RCC 7860 (cell line): ENCODE measurements at places on chromosomes 1 and 21.

GRCh38 chr1:167541003-167541402 is 12.6 kb downstream of the CREG1 start:
- no peak for DNase-seq

GRCh38 chr1:154796303-154796892 is 73.7 kb downstream of the KCNN3 start:
- no peak for DNase-seq

- DNase-seq: no peak
Measured at GRCh38 chr1:30024411-30025195, 698.8 kb downstream of the MATN1 start.

DNA sequence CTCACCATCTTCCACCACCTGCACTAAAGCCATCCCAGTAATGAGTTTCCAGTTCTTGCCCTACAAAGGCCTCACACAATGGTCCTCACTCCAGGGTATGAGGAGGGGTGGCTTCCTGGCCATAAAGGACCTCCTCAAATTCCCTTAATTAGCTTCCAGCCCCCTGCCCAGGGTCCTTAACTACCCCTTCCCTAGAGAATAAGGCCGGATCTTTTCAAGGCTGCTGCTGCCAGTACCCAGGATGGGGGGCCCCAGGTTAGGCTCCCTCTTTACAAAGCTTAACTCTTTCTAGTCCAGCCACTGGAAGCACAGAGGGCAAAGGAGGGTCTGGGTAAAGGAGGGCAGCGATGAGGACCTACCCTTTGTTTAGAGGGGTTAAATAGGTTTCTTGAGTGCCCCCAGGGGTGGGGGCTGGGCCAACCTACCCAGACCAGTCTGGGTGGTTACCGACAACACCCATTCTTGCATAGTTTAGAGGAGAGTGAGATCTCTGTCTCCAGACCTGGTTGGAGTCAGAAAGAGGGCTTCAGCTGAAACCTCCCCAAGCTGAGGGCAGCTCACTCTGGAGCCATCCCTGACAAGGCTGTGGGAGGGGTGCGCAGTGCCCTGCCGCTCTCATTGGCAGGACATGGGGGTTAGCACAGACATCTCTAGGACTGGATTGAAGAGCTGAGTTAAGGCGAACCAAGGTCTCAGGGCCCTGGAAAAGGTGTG is 7.1 kb downstream of the BLACAT1 start:
- no peak for DNase-seq

- no peak for DNase-seq
Measured at GRCh38 chr1:52665006-52665941, 32.3 kb downstream of the SHISAL2A start.

GRCh38 chr1:67142931-67143330 is 8.2 kb upstream of the C1orf141 start:
- DNase-seq: no peak

DNA sequence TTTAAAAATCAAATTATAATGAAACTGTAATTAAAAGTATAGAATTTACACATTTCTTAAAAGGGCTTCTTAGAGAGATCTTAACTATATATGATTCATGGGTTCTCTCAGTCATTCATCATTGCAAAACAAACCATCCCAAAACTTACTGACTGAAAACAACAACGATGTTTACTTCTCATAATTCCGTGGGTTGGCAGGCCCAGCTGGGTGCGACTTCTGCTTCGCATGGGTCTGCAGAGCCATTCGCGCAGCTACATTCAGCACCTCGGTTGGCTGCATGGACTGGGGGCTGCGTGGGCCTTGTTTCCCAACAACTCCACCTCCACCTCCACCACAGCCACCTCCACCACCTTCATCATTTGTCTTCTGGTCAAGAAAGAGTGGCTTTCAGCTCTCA is 4.0 kb downstream of the SLAMF8 start:
- DNase-seq: no peak

- no peak for DNase-seq
Measured at GRCh38 chr1:160109686-160110085, 5.9 kb upstream of the ATP1A2 start.

DNA sequence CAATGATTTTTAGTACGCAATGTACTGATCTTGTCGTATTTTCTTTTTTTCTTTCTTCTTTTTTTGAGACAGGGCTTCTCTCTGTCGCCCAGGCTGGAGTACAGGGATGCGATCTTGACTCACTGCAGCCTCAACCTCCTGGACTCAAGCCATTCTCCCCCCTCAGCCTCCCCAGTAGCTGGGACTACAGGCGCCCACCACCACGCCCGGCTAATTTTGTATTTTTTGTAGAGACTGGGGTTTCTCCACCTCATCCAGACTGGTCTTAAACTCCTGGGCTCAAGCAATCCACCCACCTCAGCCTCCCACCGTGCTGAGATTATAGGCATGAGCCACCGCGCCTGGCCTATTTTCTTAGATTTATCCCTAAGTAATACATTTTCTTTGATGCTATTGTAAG is 43.9 kb upstream of the COL6A2 start:
- DNase-seq: no peak

DNA sequence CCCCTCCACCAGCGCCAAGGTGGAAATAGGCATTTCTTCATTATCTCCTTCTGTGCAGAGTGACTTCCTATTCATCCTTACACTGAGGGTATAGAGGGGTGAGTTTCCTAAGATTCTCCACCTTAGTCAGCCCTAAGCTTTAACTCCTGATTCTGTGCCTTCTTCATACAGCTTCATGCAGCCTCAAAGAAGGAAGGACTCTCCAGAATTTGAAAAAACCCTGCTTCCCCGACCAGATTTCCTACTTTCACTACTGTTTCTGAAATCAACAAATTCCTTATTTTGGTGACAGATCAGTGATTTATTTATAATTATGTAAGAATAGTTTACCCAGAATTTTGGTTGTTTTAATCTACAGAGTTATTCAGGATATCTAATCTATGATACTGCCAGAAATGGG is 28.6 kb downstream of the GFI1 start:
- no peak for DNase-seq

DNA sequence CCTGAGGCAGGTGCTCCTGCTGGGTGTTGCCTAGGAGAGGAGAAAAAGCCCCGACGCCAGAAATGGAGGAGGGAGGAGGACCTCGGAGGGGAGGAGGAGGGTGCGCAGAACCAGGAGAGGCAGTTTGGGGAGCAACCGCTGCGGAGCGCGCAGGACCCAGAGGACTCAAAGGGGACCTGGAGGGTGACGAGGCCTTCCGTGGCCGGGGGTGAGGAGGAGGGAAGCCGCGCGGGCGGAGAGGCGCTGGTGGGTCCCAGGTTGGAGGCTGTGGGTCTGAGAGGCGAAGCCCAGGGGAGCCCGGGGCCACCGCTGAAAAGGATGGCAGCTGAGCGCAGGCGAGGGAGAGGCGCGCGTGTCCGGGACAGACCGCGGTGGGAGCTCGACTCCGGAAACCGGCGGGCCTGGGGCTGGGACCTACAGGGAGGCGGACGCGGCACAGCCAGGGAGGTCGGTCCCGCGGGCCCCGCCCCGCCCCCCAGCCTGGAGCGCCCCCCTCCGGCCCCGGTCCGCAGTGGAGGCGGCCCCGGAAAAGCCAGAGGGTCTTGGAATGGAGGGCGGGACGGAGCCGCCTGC is 15.1 kb downstream of the RNF223 start:
- DNase-seq: peak; percentile 9

DNA sequence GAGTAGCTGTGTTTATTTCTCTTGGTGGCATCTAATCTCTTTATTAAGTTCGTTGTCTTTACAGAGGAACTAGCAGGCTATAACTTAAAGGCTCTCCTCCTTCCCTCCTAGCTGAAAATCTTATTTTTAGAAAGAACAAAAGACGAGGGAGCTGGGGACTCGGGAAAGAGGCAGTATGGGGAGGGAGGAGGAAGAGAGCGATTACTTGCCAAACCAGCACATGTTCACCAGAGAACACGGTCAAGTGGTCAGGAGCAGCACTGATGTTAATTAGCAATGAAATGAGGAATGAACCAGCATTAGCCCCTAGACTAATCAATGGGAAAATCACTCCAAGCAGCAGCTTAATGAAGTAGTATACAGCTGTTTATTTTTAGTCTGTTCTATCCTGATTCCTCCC is 171.3 kb upstream of the ESRRG start:
- DNase-seq: no peak

DNA sequence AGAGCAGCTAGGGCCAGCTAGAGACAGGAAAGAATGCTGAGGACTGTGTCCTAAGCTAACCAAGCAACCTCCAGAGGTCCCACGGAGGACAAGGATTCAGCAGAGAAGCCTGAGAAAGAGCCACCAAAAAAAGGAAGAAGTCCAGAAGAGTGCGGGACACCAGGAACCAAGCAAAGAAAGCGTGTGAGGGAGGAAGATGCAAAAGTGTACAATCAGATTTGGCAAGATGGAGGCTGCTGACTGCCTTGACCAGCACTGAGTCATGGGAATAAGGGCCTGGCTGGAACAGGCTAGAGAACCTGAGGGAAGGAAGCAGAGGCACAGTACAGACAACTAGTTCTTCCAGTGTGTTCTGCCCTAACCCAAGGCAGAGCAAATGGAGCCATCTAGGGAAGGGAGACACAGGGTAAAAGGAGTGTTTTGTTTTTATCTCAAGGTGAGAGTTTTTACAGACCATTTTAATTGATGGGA is 18.5 kb downstream of the TP53BP2 start:
- DNase-seq: no peak

- no peak for DNase-seq
Measured at GRCh38 chr1:171484760-171485374, 463 bp upstream of the PRRC2C start.

GRCh38 chr1:183173828-183174227 is 12.2 kb upstream of the LAMC2 start:
- no peak for DNase-seq

DNA sequence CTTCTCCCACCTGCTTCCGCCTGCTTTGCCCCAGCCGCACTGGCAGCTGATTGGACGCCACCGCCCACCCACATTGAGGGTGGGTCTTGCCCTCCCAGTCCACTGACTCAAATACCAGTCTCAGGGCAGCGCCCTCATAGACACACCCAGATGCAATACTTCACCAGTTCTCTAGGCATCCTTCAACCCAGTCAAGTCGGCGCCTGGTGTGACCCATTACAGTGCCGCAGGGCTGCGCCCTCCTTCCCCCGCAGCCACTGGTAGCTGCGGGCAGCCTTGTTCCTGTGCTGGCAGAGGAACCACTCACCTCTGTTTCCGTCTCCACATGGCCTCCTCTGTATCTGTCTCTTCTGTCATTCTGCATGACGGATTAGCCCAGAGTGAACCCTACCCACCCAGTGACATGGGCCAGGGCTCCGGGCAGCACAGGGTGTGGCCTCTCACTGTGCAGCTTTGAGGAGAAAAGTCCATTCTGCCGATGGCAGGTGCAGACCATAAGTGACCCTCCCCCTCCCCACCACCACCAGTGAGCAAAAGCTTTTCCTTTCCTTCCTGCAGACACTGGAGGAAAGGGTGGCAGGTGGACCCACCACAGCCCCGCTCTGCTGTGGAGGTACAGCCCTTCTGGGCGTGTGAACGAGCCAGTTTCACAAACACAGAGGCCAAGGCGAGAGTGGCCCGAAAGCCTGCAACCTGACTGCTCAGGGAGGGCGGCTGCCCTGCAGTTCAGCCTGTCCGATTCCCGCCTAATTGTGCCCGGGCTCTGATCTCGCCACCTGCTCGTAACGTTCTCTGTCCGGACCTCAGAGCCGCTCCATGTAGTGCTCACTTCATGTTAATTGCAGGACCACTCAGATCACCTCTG is 57.1 kb downstream of the FAAP20 start:
- no peak for DNase-seq

DNA sequence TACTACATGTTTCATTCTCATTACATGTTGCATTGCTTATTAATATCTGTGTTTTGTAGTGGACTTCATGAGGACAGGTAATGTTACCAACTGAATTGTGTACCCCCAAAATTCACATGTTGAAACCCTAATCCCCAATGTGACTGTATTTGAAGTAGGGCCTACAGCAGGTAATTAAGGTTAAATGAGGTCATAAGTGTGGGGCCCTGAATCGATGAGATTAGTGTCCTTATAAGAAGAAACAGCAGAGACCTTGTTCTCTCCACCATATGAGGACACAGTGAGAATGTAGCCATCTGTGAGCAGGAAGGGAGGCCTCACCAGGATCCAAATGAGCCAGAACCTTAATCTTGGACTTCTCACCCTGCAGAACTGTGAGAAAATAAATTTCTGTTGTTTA is 15.0 kb upstream of the IFNAR1 start:
- no peak for DNase-seq

DNA sequence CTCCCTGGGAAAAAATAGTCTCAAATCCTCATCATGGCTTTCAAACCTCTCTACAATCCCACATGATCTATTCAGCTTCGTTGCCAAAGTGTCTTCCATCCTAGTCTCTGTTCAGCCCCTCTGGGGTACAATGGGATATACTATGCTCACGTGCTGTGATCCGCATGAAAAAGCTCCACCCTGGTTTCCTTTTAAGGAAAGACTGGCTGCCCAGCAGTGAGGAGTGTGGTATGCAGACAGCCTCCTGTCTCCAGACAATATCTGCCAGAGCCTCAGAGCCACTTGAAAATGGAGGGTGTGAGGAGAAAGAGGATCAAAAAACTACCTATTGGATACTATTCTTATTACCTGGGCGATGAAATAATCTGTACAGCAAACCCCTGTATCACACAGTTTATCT is 194.5 kb downstream of the LHX8 start:
- DNase-seq: no peak

DNA sequence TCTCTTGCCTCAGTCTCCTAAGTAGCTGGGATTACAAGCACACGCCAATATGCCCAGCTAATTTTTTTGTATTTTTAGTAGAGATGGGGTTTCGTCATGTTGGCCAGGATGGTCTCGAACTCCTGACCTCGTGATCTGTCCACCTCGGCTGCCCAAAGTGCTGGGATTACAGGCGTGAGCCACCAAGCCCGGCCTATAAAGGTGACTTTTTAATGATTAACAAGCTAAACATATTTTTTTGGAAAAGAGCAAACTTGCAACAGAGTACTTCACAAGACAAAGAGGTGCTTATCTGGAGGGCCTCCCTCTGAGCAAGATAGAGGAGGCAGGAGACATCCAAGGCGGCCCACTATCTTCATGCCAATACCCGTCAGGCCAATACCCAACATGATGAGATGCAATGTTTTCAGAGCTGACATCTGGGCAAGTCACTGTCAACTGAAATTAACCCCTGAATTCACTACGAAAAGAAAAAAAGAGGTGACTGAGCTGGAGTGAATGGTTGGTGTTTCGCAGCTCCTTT is 10.5 kb downstream of the BCAR3 start:
- DNase-seq: no peak

DNA sequence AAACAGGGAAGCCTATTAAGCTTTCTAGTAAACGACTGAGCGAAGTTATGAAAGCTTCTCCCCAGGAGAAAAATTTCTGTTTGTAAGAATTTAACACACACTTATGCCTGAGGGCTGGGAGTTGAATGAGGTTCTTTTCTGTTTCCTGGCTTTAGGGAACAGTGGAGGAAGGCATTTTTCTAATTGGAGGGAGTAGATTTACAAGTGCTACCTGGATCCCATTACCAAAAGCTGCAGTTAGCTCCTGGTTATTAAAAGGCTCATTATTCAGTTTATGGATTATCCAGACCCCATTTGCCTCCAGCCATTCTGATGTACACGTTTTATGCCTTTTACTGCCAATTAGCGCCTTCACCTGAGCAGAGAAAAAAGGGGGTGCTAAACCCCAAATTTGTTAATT is 7.5 kb downstream of the ST6GALNAC3 start:
- no peak for DNase-seq
